ENCODE measurements at places on chromosomes 2 and 18.
A peak's percentile ranks its signal among the peaks of the same experiment; 100 is the strongest.

DNA sequence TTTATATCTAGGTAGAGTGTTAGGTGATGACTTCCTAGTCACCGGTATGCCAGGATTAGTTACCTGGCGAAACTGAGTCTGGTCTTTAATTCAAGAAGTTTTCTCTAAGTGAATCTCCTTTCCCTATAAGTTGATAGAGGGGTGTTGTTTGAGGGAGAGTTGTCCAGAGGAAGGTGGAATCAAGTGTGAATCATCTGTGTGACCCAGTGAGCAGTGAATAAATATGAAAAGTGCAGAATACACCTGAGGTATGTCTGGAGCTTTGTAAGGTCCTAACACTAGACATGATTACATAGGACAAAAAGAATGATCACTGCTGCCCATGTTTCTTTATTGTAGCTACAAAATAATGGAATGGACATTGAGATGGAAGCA is 11.2 kb downstream of the POU3F3 start:
- peaks cover 100% of the 10 kb centered on the region for H3K27me3 ChIP-seq
- H3K27ac ChIP-seq = no peak overlapping the region
- no peak for DNase-seq
- no peak overlapping the region for H3K4me3 ChIP-seq
- no peaks in the 10 kb centered on the region for H3K36me3 ChIP-seq

GRCh38 chr18:74407888-74408287 is 49.2 kb downstream of the DIPK1C start:
- H3K4me3 ChIP-seq = no peak overlapping the region
- H3K27ac ChIP-seq = no peak overlapping the region
- no peak for DNase-seq
- H3K27me3 ChIP-seq = no peaks in the 10 kb centered on the region
- H3K36me3 ChIP-seq = no peaks in the 10 kb centered on the region
- peaks cover 10% of the 10 kb centered on the region for H3K4me1 ChIP-seq

GRCh38 chr2:147560810-147561535 is 283.9 kb upstream of the ACVR2A start:
- no peak for DNase-seq
- no peaks in the 10 kb centered on the region for H3K4me1 ChIP-seq
- no peaks in the 10 kb centered on the region for H3K36me3 ChIP-seq
- H3K27me3 ChIP-seq = no peaks in the 10 kb centered on the region
- H3K27ac ChIP-seq = no peak overlapping the region

DNA sequence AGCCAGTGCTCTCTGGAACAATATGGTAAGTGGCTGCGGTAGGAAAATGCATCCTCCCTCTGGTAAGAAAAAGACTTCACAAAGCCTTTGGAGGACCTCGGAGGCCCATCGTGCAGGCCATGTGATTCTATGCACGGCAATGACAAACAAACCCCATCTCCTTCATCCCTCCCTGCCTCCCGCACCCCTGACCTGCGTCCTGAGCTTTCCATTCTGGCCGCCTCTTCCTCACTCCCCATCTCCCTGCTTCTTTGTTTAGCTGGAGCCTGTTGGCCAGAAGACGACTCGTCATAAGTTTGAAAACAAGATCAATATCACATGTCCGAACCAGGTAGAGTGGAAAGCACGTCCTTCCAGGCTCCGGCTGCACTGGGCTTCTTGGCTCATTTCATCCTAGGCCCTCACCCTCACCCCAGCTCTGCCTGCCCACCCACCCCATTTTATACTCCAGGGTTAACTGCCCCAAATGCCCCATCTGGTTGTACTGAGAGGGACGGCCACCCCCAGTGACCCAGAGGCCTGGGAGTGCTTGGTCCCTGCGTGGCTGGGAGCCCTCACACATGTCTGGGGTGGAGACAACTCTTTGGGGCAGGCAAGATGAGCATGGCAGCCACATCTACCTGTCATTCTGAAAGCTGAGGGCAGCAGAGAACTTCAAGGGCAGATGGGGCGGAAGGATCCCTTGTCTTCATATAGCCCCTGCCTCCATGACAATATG is 94.0 kb downstream of the PLB1 start:
- no peak overlapping the region for H3K27ac ChIP-seq
- DNase-seq = no peak
- H3K4me1 ChIP-seq = peaks cover 6% of the 10 kb centered on the region
- H3K4me3 ChIP-seq = no peak overlapping the region
- no peaks in the 10 kb centered on the region for H3K27me3 ChIP-seq
- no peaks in the 10 kb centered on the region for H3K36me3 ChIP-seq

GRCh38 chr2:129253461-129253812 is 726.0 kb upstream of the RAB6C start:
- H3K36me3 ChIP-seq = no peaks in the 10 kb centered on the region
- H3K27ac ChIP-seq = no peak overlapping the region
- H3K4me1 ChIP-seq = no peaks in the 10 kb centered on the region
- no peaks in the 10 kb centered on the region for H3K27me3 ChIP-seq
- H3K4me3 ChIP-seq = no peak overlapping the region
- peak; percentile 15 for DNase-seq

DNA sequence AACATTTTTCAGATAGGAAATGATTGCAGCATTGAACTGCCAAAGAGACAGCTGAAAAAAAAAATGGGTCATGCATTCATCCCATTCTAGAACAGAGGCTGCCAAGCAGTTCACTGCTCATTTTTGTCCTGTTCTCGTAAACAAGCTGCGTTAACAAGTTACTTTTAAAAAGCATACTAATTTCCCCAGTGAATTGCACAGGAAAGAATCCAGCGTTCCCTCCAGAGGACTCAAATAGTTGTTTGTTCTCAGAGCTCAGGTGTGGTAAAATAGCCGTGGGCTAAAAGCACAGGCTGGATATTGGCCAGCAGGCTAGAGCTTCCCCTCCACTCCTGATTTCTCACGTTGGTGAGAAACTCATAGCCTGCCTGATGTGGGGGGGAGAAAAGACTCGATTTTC is 76.1 kb upstream of the AQP4 start:
- no peak overlapping the region for H3K4me3 ChIP-seq
- no peak for DNase-seq
- no peak overlapping the region for H3K27ac ChIP-seq
- no peaks in the 10 kb centered on the region for H3K27me3 ChIP-seq

DNA sequence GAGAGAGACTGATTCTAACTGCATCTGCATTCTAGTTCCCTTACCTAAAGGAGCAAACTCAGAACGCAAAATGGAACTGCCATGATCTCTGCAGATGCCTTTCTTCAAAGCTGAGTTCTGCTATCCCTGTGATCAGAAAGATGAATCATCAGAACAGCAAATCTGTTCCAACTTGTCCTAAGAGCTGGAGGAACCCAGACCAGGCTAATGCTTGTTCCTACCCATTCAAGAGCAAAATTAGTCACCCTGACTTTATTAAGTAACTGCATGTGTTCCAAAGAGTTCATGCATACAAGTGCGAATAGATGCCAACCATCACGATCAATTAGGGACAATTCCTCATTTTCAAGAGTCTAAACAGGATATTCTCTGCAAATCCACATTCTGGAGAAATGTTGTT is 46.5 kb downstream of the MBP start:
- peaks cover 18% of the 10 kb centered on the region for H3K4me1 ChIP-seq
- no peak overlapping the region for H3K27ac ChIP-seq
- no peaks in the 10 kb centered on the region for H3K36me3 ChIP-seq

DNA sequence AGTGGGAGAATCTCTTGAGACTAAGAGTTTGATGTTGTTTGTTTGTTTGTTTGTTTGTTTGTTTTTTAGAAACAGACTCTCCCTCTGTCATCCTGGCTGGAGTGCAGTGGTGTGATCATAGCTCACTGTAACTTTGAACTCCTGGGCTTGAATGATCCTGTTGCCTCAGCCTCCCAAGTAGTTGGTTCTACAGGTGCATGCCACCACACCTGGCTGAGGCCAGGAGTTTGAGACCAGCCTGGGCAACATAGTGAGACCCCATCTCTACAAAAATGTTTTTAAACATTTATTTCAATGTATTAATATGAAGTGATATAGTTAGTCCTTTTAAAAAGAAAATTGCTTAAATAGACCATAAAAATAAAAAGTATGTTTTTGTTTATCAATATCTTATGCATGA is 35.6 kb downstream of the MAP3K19 start:
- H3K4me3 ChIP-seq = no peak overlapping the region
- H3K4me1 ChIP-seq = no peaks in the 10 kb centered on the region
- DNase-seq = no peak
- no peaks in the 10 kb centered on the region for H3K27me3 ChIP-seq
- H3K27ac ChIP-seq = no peak overlapping the region
- H3K36me3 ChIP-seq = no peaks in the 10 kb centered on the region

GRCh38 chr2:158781353-158781961 is 13.7 kb upstream of the DAPL1 start:
- no peaks in the 10 kb centered on the region for H3K27me3 ChIP-seq
- no peaks in the 10 kb centered on the region for H3K36me3 ChIP-seq
- H3K27ac ChIP-seq = no peak overlapping the region
- DNase-seq = no peak

- H3K27ac ChIP-seq = no peak overlapping the region
- no peaks in the 10 kb centered on the region for H3K36me3 ChIP-seq
- H3K4me3 ChIP-seq = no peak overlapping the region
- no peaks in the 10 kb centered on the region for H3K27me3 ChIP-seq
- no peak for DNase-seq
- no peaks in the 10 kb centered on the region for H3K4me1 ChIP-seq
These were observed 200.5 kb upstream of the GULP1 start for GRCh38 chr2:188091220-188091619.

- no peak overlapping the region for H3K4me3 ChIP-seq
- peaks cover 11% of the 10 kb centered on the region for H3K4me1 ChIP-seq
- H3K27me3 ChIP-seq = peaks cover 56% of the 10 kb centered on the region
- H3K36me3 ChIP-seq = no peaks in the 10 kb centered on the region
These were observed 7.5 kb upstream of the DLX2 start for GRCh38 chr2:172109988-172110811.

DNA sequence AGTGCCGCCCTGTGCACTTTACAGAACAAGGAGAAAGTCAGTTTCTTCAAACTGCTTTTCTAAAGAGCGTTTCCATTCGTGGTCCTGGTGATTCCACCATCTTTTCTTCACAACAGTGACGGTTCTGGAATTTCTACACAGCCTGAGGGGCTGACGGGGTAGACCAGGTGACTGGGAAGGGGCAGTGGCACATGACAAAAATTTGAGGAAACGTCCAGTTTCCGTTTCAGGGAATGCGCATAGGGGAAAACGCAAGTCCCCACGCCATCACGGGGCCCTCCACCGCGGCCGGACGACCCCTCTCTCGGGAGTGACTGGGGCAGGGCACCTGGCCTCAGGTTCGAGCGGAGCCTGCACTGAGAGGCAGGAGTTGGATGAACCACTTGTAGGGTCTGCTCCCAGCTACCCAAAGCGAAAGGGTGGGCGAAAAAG is 980 bp upstream of the SPTBN1 start:
- DNase-seq = peak; percentile 62
- no peaks in the 10 kb centered on the region for H3K36me3 ChIP-seq
- H3K4me1 ChIP-seq = 0 out of 2 replicates have a peak, but pooled peaks cover 2% of the 10 kb centered on the region
- H3K27ac ChIP-seq = no peak overlapping the region
- H3K4me3 ChIP-seq = peak overlapping the region; percentile 77

DNA sequence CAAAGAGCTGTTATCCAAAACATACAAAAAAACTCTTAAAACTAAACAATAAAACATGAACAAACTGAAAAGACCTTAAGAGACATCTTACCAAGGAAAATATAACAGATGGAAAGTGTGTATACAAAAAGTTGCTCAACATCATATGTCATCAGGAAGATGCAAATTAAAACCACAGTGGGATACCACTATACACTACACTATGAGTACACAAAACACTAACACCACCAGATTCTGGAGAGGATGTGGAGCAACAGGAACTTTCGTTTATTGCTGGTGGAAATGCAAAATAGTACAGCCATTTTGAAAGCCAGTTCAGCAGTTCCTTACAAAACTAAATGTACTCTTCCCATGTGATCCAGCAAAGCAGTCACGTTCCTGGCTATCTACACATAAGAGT is 221.4 kb downstream of the CMPK2 start:
- H3K36me3 ChIP-seq = no peaks in the 10 kb centered on the region
- H3K4me3 ChIP-seq = no peak overlapping the region
- H3K27ac ChIP-seq = no peak overlapping the region
- H3K27me3 ChIP-seq = no peaks in the 10 kb centered on the region
- peaks cover 6% of the 10 kb centered on the region for H3K4me1 ChIP-seq

- DNase-seq = no peak
- no peaks in the 10 kb centered on the region for H3K27me3 ChIP-seq
- H3K27ac ChIP-seq = no peak overlapping the region
These were observed 23.8 kb downstream of the FHL2 start for GRCh38 chr2:105375001-105375561.

GRCh38 chr2:54903736-54904554 is 146.3 kb downstream of the RTN4 start:
- no peak overlapping the region for H3K27ac ChIP-seq
- no peaks in the 10 kb centered on the region for H3K27me3 ChIP-seq
- no peak overlapping the region for H3K4me3 ChIP-seq
- H3K4me1 ChIP-seq = no peaks in the 10 kb centered on the region

DNA sequence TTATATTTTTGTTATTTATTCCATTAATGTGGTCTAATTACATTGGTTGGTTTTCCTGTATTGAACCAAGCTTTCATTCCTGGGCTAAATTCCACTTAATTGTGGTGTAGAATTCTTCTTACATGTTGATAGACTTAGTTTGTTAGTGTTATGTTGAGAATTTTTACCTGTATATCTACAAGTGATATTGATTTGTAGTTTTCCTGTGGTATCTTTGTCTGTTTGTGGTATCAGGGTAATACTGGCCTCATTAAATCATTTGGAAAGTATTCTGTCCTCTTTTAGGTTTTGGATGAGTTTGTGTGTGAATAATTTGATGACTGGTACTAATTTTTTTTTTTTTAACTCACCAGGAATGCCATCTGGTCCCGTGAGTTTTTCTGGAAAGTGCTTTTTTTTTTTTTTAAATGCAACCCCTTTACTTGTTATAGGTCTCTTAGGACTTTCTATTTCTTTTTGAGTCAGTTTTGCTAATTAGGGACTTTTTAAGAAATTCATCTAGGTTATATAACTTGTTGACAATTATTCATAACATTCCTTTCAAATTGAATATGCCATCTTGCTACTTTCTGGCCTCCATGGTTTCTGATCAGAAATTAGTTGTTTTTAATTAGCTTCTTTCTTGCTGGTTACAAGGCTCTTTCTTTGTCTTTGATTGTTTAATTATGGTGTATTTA is 232.8 kb downstream of the CCDC85A start:
- DNase-seq = no peak
- no peak overlapping the region for H3K27ac ChIP-seq
- H3K4me1 ChIP-seq = no peaks in the 10 kb centered on the region

DNA sequence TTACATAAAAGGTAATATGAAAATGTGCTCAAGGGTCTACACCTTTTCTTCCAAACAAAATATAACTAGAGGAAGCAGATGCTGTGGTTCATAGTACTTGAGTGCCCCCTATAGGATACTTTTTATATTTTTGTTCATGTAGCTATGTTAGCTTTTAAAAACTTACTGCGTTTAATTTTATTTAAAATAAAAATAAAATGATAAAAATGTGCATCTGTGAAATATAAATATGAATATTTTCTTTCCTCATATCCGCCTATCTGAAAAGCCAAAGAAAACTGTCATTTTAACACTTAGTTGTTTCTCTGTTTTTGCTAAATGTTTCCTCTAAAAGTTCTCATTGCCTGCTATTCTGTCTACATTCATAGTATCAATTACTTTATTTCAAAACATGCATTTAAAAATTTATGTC is 9.6 kb upstream of the LRP1B start:
- no peaks in the 10 kb centered on the region for H3K4me1 ChIP-seq
- no peak for DNase-seq
- no peaks in the 10 kb centered on the region for H3K36me3 ChIP-seq

Data from H1 (cell line).